ENCODE measurements at places on chromosomes 12 and 14.

DNA sequence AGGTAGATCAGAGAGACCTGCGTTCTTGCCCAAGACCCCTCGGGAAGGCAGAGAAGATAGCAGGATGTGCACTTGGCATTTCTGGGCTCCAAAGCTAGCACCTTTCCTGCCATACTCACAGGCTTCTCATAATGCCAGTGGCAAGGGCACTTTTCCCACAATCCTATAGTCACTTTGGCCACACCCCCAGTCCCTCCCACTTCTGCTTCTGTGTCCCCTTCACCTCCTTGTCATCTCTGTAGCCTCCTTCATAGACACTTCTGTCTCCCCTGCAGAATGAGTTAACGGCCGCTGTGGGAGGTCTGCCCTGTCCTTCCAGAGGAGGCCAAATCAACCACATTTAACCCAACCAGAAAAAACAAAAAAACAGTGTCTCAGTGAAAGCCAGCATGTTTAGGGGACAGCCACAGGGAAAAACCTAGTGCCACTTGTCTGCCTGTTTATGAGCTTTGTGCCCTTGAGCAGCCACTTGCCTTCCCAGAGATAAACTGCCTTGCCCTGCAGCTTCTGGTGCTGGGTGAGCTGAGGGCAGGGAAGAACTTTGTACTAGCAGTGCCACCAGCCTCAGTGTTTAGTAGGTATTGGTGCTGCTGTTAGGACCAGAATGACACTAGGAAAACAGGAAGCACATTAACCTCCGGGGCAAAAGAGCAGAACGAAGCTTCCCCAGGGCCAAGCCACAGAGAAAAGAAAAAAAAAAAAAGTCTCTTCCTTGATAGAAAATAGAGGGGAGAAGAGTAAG, 193.0 kb upstream of the PWP1 start:
- no peak for DNase-seq

GRCh38 chr14:60254176-60254575, 5.2 kb downstream of the PPM1A start:
- DNase-seq = no peak

DNA sequence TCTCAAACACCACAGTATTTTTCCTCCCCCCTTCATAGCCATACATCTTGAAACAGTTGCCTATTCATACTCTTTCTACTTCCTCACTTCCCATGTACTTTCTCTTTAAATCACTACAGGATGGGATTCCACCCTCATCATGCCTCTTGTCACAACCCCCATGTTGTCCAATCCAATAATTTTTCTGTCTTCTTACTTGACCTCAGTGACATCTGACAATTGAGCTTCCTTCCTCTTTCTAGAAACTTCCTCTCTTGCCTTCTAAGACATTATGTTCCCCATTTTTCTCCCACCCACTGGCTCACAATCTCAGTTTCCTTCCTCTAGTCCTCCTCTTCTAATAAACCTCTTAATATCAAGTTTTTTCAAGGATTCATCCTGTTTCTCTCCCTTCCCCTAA, 5.3 kb downstream of the C2CD5 start:
- no peak for DNase-seq

DNA sequence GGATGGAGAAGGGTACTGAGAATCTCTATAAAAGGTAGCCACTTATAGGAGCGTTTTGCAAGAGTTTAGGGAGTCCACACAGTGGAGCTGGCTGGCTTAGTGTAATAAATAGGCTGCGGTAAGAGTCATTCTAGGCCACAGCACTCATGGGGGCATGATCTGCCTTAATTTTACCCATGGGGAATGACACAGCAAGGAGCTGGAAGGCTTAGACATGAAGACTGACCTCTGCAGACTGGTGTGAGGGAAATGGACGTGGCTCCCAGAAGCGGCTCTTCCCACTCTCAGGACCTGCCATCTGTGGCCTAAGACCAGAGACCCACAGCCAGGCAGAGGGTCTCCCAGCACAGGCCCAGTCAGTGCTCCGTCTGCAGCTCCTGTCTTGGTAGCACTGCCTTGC, 173.3 kb downstream of the PPM1H start:
- peak; percentile 78 for DNase-seq

- peak; percentile 32 for DNase-seq
Measured at GRCh38 chr14:25116607-25117006, 66.7 kb upstream of the STXBP6 start.

DNA sequence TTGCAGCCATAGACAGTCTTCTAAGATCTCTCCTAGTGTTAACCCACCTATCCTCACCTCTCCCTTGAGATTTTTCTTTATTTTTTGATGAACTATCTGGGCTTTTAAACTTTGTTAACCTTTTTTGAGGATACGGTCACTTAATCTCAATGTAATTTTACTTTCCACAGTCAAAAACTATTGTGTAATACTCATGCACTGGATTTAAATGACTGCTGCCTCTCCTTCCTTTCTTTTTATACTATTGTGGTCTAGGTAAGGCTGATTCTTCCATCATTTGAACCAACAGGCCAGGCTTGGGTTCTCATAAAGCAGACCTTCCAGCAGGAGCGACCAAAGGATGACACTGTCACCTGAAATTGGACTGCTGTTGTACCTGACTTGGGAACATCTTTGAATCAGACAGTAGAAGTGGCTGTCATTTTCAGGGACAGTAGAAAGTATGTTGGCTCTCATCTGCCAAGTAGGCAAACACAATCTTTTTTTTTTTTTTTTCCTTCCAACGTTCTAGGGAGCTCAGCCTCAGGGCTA, 689 bp upstream of the PDE3A start:
- DNase-seq = no peak

DNA sequence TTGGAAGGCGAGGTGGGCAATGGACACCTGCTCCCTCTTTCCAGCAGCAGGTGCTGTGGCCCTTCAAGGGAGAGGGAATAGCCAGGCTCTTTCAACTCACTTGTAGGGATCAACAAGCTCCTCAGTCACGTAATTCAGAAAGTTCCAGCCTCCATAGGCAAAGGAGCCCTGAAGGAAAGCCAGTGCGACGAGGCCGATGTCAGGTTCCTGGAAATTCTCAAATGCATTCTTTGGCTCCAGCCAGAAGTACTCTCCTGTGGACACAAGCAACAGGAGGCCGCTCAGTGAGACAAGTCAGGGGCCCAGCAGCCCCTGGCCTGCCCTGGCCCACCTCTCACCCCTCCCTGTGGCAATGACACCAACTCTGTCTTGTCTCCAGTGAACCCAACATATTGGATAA, 21.3 kb upstream of the CEBPE start:
- DNase-seq = no peak

GRCh38 chr12:115450017-115450416, 766.0 kb upstream of the TBX3 start:
- no peak for DNase-seq

DNA sequence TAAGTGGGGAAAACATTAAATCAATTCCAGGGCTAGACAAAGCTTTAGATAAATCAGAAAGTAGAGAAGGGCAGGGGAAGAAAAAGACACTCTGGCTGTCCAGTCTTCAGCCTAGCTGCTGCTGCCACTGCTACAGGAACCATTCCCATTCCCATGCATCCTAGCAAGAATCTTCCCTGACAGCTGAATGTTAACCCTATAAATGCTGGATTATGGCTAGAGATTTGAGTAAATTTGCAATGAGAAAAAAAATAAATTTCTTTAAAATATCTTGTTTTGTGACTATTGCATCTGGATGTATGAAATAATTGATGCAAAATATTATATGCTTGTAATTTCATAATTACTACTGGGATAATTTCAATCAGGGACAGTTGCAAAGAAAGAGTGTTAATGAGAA, 15.0 kb upstream of the CDKN3 start:
- DNase-seq = no peak

DNA sequence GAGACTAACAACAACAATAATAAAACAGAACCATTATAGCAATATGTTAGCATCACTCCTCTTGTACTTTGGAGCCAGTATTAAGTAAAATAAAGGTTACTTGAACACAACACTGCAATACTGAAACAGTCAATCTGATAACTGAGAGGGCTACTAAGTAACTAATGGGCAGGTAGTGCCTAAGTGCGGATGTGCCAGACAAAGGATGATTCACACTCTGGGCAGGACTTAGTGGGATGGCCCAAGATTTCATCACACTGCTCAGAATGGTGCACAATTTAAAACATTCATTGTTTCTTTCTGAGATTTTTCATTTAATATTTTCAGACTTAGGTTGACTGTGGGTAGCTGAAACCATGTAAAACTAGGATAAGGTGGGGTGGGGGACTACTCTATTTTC, 131.9 kb upstream of the CAND1 start:
- DNase-seq = no peak

GRCh38 chr12:123939716-123940626, 32.7 kb downstream of the CCDC92 start:
- no peak for DNase-seq

GRCh38 chr12:25675808-25676207, 122.7 kb upstream of the LMNTD1 start:
- peak; percentile 68 for DNase-seq

Data from fibroblast of skin of right biceps (primary cell).